ENCODE measurements at places on chromosomes 6 and 20. TPM values are rescaled to one million over a fixed set of nuclear protein-coding genes. Genes with fewer than 3 reads are reported as not detected.

DNA sequence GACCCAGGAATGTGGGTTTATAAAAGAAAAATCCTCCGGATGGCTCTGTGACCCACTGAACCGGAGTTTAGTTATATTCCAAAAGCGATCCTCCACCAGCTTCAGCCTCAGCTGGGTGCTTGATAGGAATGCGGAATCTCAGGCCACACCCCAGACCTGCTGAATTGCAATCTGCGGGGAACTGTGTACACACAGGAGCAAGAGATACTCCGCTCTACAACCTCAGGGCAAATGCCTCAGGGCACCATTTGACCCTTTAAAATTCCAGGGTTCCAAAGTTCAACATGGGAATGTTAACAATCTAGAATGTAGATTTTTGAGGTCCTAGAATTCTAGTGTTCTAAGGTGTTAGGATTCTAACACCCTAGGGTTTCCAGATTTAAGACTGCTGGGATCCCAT is 10.8 kb downstream of the BPIFA2 start:
- no peak for DNase-seq

GRCh38 chr6:155509743-155510475 is 54.3 kb upstream of the NOX3 start:
- no peak for DNase-seq

Gene ATXN1
- total RNA-seq, result 48.5 TPM

Gene POU5F1
- 27.8 TPM for total RNA-seq

Gene TAF4
- total RNA-seq, result 93.5 TPM

Gene MCHR2
- not detected for total RNA-seq
